G401 (cell line): ENCODE measurements at places on chromosomes 11 and 22.

GRCh38 chr22:19948057-19948760 lies 6.6 kb upstream of the TXNRD2 start:
- DNase-seq, result no peak

GRCh38 chr11:114909866-114910265 lies 231.5 kb downstream of the NXPE2 start:
- no peak for DNase-seq

GRCh38 chr11:28835790-28836189 lies 727.6 kb downstream of the METTL15 start:
- DNase-seq, result no peak

GRCh38 chr11:68938088-68938487 lies 34.4 kb downstream of the IGHMBP2 start:
- DNase-seq, result peak; percentile 89

GRCh38 chr11:112558691-112559090 lies 298.0 kb upstream of the PLET1 start:
- DNase-seq, result no peak

DNA sequence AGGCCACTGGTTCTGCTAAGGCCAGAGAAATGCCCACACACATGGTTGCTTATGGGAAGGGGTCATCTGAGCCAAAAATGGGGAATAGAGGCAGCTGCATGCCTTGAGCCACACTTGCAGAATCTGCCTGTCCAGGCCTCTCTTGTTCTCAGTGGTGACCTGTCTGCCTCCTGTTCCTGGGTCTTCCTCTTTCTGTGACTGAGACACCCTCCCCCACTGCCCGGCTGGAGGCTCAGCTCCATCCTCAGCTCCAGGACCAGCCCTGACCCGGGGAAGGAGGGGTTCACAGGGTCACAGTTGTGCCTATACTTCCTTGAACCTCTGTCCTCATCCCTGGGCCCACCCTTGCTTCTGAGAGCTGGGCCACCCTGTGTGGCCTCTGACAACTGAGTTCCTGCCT lies 52.3 kb downstream of the CSF2RB start:
- DNase-seq, result no peak

GRCh38 chr22:39359659-39360195 lies 9.9 kb downstream of the SYNGR1 start:
- peak; percentile 61 for DNase-seq

DNA sequence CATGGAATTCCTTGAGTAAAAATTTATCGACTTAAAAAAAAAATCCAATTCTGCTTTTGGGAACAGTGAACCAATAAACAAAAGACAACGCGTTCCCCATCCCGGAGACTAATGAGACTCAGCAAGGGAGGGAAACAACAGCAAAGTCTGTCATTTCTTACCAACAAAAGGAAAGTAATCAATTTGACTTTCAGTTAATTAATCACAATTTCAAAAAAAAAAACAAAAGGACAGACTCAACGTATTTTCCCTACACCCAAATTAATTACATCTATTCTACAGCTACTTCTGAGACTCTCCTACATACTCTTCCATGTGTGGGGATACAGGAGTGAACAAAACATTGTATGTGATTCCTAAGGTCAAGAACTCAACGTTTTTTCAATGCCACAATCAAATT lies 1.9 kb downstream of the RDX start:
- DNase-seq, result no peak

DNA sequence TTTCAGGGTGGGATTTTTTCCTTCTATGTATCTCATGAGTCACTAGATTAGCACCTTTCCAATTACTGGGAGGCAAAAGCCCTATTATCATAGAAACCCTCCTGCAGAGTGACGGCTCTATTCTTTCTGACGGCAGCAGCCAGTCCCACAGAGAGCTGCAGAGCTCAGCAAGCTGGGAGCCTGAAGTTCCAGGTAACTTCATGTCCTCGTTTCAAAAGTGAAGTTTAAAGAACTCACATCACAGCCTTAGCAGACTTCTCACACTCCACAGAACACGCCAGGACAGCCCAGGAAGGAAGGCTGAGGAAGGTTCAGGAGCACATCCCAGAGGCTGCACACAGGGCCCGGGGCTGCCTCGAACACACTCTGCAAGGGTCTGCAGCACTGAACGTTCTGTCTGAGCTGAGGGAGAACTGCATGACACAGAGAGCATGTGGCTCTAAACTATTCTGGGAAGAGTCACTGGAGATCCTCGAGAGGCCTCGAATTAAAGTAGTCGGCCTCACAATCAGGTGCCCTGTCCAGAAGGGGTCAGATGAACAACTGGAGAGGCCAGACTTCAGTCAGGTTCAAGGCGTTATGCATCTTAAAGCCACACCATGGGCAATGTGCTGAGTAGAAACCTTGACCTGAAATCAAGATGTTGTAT lies 104.2 kb upstream of the DRD2 start:
- no peak for DNase-seq

- no peak for DNase-seq
Observed at GRCh38 chr11:104183593-104183992, 19.6 kb upstream of the PDGFD start.

- DNase-seq, result no peak
Observed at GRCh38 chr11:28877340-28877739, 769.2 kb downstream of the METTL15 start.

- peak; percentile 34 for DNase-seq
Observed at GRCh38 chr11:71979602-71980001, 19.1 kb upstream of the IL18BP start.

DNA sequence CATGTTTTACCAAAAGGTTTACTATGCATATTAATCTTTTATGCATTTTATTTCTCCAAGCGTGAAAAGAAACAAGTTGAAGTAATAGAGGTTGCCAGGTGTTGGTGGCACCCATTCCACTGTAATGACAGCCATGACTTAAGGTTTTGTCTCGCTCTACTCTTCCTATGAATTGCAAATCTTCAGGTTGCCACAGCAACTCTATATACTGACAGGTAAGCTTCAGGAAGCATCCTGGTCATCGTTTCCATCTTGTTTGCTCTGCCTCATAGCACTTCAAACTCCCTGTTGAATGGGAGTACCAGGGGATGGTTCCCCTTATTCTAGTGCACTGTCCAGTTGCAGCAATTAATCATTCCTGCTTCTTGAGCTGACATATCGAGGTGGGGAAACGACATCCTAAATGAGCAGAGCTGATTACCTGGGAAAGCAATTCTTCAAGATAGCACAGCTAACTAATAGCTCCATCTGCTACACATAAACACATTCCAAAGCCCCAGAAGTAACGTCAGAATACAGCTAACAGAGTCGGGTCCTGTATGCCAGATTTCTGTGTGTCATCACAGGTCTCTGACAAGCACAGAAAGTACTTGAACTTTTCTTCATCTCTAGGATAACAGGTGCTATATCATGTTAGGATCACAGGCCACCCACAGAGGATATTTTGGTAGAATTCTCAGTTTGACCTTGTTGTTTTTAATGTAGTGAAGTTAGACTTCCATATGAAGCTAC lies 80.3 kb downstream of the CADM1 start:
- peak; percentile 76 for DNase-seq

DNA sequence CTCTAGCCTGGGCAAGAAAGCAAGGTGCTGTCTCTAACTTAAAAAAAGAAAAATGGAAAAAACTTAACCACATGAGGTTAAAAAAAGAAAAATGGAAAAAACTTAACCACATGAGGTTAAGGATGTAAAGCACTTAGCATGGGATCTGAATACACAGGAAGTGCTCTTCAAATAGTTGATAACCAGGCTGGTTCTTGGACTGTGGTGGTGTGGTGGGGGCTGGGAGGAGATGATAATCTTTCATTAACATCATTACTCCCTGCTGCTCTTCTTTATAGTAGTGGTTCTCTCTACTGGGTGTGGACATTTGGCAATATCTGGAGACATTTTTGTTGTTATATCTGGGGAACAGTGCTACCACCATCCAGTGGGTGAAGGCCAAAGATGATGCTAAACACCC lies 88.4 kb downstream of the TTC17 start:
- no peak for DNase-seq

DNA sequence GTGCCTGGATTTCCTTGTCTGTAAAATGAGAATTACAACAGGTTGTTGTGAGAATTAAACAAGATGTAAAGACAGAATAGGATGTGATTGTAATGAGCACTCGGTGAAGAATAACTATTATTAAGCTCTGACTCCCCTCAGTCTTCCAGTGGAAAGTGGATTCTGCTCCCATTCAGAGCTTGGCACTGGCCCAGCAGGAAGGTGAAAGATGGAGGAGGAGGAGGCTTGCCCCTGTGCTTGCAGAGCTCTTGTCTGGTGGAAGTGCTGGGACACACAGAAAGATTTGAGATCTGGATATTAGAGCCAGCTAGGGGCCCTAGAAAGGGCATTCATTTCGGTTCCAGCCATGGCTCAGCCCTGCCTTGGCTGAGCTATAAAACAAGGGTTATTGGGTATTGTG lies 28.2 kb downstream of the PHLDB1 start:
- DNase-seq, result no peak

GRCh38 chr11:31822175-31822926 lies 11.2 kb upstream of the PAX6 start:
- DNase-seq, result no peak

- no peak for DNase-seq
Observed at GRCh38 chr11:456533-456932, 6.5 kb downstream of the PTDSS2 start.

DNA sequence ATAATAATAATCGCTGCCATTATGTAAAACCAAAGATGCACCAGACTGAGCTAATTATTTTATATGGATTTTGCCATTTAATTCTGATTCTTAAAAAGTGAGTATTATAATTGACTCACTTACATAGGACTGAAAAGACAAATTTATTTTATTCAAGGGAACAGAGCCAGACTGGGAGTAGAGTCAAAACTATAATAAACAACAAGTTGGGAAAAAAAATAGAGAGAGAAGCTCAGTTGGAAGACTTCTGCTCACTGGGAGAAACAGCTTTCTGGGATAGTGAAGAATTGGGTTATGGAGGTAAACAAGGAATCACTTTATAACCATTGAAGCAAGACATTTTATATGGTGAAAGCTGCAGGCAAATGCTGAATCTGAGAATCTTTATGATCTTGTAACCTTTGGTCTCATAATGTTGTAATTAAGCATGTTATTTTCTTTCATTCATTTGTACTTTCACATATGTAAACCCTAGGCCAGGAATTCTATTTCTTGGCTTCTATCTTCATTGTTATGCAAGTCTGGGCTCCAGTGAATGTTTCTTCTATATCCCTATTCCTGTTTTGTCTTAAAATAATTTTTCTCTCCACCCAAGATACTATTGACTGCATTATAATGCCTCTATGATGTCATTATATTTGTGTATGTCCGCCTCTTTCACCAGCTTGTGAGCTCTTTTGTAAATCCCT lies 725.3 kb upstream of the CCDC179 start:
- no peak for DNase-seq

- no peak for DNase-seq
Observed at GRCh38 chr11:100550912-100551632, 136.0 kb upstream of the ARHGAP42 start.

DNA sequence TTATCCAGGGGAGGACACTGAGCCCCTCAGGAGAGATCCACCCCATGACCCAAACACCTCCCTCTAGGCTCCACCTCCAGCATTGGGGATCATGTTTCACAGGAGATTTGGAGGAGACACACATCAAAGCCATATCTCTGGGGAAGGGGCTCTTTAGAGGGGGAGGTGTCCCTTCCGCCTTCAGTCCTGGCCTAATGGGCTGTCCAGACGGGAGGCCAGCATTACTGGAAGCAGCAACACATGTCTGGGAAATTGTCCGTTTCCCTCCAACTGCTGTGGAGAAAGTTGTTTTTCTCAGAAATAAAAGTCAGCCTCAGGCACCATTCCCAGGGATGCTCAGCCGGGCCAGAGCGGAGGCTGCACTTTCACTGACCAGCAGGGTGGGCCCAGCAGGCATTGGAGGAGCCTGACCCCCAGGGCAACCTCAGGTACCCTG lies 9.5 kb downstream of the CACNA1I start:
- no peak for DNase-seq

GRCh38 chr11:17353821-17354600 lies 2.4 kb downstream of the NCR3LG1 start:
- no peak for DNase-seq

DNA sequence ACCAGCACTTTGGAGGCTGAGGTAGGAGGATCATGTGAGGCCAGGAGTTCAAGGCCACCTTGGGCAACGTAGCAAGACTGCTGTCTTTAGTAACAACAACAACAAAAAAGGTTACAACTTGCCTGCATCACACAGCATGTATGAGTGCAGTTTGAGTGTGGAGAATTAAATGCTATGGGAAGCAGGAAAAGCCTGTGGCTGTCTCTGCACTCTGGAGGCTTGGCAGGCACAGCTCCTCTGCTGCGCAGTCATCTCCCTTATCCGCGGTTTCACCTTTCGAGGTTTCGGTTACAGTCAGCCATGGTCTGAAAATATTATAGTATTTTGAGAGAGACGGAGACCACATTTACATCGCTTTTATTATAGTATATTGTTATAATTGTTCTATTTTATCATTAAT lies 2.9 kb downstream of the MICAL2 start:
- DNase-seq, result peak; percentile 70

GRCh38 chr11:110293389-110293788 lies 3.0 kb downstream of the RDX start:
- DNase-seq, result no peak
